ENCODE measurements at places on chromosomes 16 and 17.
A peak's percentile ranks its signal among the peaks of the same experiment; 100 is the strongest.

- DNase-seq: no peak
Measured at GRCh38 chr17:55730380-55730779, 7.7 kb upstream of the TMEM100 start.

GRCh38 chr17:8223356-8224126, 13.2 kb upstream of the AURKB start:
- DNase-seq: peak; percentile 36

GRCh38 chr16:2751577-2752034, 832 bp upstream of the SRRM2 start:
- no peak for DNase-seq

DNA sequence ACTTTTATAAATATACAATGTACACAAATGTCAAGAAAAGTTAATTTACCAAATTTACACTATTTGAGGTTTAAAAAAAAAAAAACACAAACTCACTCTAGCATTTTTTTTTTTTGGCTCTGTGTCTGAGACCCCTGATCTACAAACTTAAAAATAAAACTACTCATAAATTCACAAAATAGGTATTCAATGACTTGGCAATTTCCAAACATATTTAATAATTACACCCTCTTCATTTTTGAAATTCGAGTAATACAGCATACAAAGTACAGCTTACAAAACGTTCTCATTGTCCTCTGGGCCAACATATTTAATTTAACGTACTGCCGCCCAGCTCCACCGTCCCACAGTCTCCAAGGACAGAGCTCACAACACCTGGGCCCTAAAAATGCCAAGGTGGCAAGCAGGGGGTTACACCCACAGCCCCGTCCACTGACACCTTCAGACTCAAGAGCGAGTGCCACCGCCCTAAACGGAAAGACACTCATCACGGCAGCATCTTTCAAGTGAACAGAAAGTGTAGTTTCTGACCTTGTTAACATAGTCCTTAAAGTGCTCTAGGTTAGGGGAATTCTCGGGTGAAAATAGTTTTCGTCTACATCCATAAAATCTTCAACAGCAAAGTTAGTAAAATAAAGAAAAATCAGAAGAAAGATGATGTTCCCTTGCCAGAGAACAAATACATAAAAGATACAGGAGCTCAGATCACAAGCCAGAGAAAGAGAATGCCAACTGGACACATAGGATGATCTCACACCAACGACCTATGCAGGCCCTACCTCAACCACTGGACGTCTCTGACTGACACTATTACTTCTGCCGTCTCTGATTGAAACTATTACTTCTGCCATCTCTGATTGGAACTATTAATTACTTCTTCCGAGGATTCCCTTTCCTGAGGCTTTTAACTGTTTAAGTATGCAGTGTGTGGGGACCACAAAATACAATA, 4.2 kb downstream of the ADCY9 start:
- no peak for DNase-seq

DNA sequence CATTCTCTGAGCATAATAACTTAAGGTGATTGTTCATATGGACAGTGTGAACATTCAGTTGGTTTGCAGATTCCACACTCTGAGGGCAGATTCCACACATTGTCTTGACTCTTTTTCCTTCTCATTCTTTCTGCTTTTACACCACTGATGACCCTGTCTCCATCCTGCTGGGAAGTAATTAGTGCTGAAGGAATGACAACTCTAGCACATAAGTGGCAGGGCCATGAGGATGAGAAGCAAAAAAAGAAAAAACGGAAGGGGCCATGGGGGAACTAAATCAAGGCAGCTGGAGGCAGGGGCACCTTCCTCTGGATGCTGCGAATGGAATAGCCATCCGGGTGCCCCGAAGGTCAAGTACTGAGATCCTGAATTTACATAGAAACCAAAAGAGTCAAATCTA, 944.0 kb downstream of the KCNJ2 start:
- no peak for DNase-seq

- DNase-seq: peak; percentile 52
Measured at GRCh38 chr17:67386965-67387551, 10.0 kb downstream of the PITPNC1 start.

GRCh38 chr16:87953308-87954215, 2.3 kb downstream of the BANP start:
- DNase-seq: no peak

All from progenitor cell of endocrine pancreas (in vitro differentiated cells).